Sigmoid colon (tissue), 7 donors: ENCODE measurements at places on chromosomes 6 and 20. TPM values are rescaled to one million over a fixed set of nuclear protein-coding genes. Genes with fewer than 3 reads are reported as not detected.

- no peaks in the 10 kb centered on the region for H3K4me1 ChIP-seq
- no peaks in the 10 kb centered on the region for H3K27me3 ChIP-seq
- no peak overlapping the region for H3K4me3 ChIP-seq
- H3K36me3 ChIP-seq = no peaks in the 10 kb centered on the region
- no peak overlapping the region for H3K27ac ChIP-seq
These were observed 27.3 kb downstream of the RIMS1 start for GRCh38 chr6:71913444-71914234.

- no peaks in the 10 kb centered on the region for H3K4me1 ChIP-seq
- H3K4me3 ChIP-seq = no peak overlapping the region
- no peaks in the 10 kb centered on the region for H3K27me3 ChIP-seq
- no peak overlapping the region for H3K27ac ChIP-seq
These were observed 118.1 kb downstream of the EYA4 start for GRCh38 chr6:133359256-133359655.

Gene PKIB
- 1.1 TPM for total RNA-seq

Gene TRIM40
- not detected for total RNA-seq
